ENCODE measurements at places on chromosomes 2 and 18. TPM values are rescaled to one million over a fixed set of nuclear protein-coding genes. Genes with fewer than 3 reads are reported as not detected.

The CYRIA gene
- 6.2 TPM for total RNA-seq

The UPP2 gene
- total RNA-seq: not detected

The NPHP1 gene
- total RNA-seq: 2.5 TPM

The NETO1 gene
- 33.1 TPM for total RNA-seq

The CHRND gene
- total RNA-seq: 0.07 TPM

The FNDC4 gene
- total RNA-seq: 14.1 TPM

The ACTG2 gene
- 2.7 TPM for total RNA-seq

The MROH2A gene
- 0.16 TPM for total RNA-seq

The MTX2 gene
- 37.5 TPM for total RNA-seq

The UGT1A7 gene
- not detected for total RNA-seq

DNA sequence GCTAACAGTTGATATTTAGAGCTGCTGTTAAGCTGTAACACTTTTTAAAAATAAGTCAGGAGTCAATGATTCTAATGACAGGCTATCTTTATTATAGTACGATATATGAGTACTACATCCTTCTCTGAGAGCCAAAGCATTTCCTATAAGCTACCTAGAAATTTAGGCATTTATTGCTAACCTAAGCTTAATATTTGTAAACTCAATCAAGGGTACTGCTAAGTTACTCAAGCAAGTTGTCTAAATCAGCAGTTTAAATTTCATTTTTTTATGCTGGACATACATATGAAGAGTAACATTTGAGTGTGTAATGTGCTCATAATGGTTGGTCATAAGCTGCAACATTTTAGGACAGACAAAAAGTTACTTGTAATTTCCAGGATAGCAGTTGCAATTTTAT, 1576.5 kb upstream of the NXPH2 start:
- no peak for DNase-seq

DNA sequence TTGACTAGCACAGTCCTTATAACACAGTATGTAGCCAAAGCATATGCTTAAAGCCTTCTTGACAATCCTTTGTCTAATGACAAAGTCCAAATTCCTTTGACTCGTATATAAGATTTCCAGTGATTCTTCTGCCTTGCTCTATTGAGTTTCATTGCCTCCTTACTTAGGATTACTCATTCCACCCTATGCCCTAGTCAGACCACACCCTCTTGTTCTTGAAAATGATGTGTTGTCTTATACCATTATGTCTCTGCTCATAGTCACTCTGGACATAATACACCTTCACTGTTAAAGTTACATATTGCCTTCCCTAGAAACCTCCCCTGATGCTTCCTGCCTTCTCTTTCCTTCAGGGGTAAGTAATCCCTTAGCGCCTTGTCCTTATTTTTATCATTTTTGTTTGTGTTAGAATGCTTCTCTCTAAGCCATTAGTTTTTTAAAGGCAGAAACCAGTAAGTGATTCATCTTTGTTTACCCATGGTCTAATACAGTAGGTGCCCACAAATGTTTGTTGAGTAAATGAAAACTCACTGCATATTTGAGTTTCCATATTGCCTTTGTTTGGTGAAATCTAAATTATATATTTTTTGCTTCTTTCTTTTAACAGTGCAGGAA, 19.3 kb downstream of the GPD2 start:
- DNase-seq: no peak

DNA sequence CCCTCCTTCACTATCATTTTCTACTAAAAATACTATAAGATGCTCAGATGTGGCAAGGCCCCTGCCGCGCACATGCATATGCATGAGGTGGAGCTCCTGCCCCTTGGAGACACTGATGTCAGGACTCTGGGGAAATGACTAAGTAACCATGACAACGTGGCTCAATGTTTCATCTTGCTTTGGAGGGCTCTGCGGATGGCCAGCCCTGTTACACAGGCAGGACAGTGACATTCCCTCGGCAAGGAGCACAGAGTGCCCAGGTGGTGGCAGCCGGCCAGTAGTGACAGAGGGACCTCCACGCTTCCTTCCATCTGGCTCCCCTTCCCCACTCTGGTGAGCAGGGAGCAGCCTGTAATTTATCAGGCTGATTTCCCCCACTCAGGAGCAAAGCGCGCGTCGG, 364.1 kb downstream of the SS18 start:
- no peak for DNase-seq

DNA sequence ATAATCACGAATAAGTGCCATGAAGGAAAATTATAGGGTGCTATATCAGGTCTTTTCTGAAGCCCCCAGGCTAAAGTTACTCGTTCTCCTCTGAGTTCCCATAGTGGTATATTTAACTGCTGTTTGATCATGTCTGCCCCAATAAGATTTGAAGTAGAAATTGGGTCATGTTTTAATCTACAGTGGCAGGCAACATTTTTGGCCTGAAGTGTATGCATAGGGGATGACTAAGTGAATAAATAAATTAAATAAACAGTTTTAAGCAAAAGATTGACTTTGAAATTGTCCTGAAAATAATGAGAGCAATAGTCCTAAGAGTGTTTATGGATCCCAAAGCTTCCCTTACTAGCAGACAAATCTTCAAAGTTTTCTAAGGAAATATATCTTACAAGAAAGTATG, 500.9 kb downstream of the TNS1 start:
- no peak for DNase-seq

- peak; percentile 92 for DNase-seq
These were observed 14.6 kb downstream of the TNS1 start for GRCh38 chr2:217988014-217988839.

GRCh38 chr2:938181-939005, 12.3 kb upstream of the SNTG2 start:
- no peak for DNase-seq

GRCh38 chr18:58431215-58431614, 197.7 kb downstream of the ALPK2 start:
- no peak for DNase-seq

- DNase-seq: no peak
These were observed 33.2 kb upstream of the CCDC88A start for GRCh38 chr2:55452879-55453278.

DNA sequence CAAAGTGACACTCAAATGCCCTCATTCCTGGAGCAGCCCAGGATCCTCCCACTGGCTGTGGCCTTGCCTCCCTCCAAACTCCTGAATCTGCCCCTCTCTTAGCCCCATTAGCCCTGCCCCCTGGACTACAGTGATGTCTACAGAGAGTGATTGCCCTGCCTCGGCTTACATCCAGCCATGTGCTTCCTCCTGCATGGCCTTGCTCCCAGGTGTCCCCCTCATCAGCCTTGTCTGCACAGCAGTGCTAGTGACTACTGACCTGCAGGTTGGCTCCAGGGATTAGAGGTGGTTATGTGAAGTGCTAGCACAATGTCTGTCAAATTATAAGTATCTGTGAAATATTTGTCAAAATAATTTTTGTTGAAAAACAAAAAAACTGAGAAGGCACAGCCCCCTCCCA, 259.1 kb upstream of the MYT1L start:
- DNase-seq: no peak

DNA sequence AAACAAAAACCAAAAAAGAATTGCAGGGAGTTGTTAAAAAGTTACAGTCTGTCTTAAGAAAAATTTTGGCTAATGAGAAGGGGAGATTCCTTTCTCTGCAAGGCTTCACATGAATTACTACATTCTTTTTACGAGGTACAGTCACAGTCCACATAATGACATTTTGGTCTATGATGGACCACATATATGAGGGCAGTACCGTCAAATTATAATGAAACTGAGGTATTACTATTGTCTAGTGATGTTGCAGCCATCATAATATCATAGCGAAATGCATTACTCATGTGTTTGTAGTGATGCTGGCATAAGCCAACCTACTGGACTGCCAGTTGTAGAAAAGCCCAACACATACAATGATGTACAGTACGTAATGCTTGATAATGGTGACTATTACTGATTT, 12.5 kb downstream of the SERPINB7 start:
- no peak for DNase-seq

DNA sequence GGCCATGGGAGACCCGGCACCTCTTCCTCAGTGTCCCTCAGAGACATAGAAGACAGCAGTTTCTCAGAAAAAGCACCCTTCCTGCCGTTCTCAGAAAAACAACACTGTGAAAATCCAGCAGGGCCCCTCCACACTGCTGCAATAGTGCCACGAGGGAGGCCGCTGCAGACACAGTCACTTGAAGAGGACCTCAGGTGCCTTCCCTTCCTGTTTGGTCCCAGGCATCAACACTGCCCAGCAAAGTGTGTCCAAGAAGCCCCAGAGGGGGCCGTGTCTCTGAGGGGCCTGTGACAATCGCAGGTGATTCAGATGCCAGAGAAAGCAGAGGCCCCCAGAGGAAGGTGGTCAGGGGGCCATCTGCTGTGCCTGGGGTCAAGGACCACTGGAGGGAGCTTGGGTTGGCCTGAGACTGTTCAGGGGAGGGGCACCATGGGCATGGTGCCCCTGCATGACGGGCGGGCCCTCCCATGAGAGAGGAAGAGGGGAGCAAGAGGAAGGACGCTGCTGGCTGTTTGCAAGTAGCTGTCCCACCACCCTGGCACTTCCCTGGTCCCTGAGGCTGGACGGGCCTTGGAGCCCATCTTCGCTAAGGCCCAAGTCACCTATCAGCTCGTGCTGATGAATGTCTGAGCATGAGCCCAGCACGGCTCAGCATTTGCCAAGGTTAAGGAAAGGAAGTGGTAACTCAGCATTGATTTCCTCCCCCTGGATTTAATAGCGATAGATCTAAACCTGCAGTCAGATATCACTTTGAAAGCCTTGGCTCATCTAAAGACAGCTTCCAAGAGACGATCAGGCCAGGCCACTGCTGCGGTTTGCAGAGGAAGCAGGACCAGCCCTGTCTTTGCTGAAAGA, 9.1 kb downstream of the TWIST2 start:
- no peak for DNase-seq

GRCh38 chr18:29383311-29384273, 1206.7 kb upstream of the CDH2 start:
- no peak for DNase-seq

- no peak for DNase-seq
These were observed 44.9 kb downstream of the DYSF start for GRCh38 chr2:71498261-71498701.

DNA sequence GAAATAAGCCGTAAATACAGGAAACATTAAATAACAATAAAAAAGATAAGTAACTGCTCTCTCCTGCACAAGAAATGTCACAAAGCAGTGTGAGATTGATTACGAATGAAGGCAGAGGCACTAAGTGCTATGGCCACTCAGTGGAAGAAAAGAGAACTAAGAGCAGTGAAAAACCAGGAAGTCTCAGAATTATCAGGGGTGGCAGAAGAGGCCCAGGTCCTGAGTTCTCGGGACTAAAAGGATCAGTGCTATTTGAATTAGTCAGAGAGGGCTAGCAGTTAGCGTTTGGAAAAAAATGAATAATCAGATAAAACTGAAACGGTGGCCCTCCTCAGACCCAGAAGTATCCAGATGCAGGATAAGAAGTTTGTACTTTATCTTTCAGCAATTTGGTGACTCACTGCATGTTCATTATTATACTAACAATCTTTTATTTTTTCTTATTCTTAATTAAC, 367.1 kb downstream of the ZEB2 start:
- DNase-seq: no peak

DNA sequence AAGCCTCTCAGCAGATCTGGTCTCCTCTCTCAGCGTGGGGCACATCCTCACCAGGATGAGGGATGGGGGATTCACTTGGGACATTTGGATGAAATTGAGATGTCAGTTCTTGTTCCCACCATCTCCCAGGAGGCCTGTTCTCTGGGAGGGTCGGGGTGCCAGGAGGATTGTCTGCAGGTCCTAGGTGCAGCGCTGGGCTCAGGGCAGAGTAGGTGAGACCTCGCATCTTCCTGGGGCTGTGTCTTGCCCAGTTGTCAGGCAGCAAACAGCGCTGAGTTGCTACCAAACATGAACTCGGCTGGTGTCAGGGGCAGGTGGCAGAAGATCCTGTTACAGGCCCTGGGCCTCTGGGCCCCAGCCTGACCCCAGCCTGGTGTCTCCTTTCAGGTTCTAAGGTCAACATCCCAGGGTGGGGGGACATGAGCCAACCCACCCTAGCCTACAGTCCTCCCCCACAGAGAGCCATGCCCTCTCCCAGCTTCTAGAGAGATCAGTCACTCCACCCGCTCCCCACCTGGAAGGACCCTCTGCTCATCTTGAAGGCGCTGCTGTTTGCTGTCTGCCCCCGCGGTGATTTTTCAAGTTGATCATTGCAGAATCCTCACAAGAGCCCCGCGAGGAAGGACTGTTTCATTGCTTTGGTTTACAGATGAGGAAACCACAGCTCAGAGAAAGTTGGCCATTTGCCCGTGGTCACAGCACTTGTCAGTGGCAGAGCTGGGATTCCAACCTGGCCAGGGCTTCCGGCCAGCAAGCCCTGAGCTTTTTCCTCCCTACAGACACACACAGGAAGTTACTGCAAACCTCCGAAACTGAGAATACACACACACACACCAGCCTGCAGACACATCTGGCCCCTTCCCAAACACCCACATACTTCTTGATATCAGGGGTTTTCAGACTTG, 83.9 kb downstream of the STPG4 start:
- no peak for DNase-seq

DNA sequence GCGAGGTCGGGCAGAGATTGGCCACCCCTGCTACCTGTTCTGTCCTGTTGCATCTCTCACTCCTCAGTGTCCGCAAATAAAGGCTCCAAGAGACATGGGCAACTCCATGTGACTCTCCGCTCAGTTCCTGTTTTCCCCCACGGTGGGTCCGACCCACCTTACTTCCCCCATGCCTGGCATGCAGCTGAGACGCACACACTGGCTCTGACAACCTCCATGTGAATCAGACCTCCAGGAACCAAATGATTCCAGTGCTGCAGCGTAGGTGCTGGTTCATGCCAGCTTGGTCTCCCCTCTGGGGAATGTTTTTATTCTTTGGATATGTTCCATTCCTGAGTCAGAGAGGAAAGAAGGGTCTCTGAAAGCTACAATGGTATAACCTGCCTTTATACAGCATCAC, 221.5 kb downstream of the SH3RF3 start:
- no peak for DNase-seq

- no peak for DNase-seq
These were observed 8.0 kb downstream of the MRPL33 start for GRCh38 chr2:27779417-27780055.

- no peak for DNase-seq
These were observed 22.3 kb downstream of the RAB27B start for GRCh38 chr18:54850598-54850997.

GRCh38 chr2:45173513-45173912, 164.3 kb upstream of the SIX2 start:
- DNase-seq: no peak

- DNase-seq: no peak
These were observed 402.1 kb downstream of the ZNF521 start for GRCh38 chr18:24949908-24950307.

GRCh38 chr18:28269750-28270149, 92.8 kb upstream of the CDH2 start:
- DNase-seq: no peak

DNA sequence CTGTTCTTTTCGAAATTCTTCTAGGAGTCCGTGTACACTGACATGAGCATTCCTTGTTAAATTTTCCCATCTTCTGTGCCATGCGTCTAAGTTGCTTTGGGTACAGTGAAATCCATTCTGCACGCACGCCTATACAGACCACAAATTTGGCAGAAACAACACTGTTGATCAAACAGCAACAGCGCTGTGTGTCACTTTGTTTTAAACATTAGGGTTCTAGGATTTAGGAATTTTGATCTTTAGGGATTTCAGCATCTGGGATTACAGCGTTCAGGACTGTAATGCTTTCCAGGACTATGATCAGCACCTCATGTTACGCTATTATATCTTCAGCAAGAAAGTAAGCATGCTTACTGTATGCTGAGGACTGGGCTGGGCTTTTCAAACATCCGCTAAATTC, 47.1 kb upstream of the FHL2 start:
- no peak for DNase-seq
